ENCODE measurements at places on chromosomes 4 and X. TPM values are rescaled to one million over a fixed set of nuclear protein-coding genes. Genes with fewer than 3 reads are reported as not detected.

- peak; percentile 48 for DNase-seq
Observed at GRCh38 chr4:88002786-88003185, 4.6 kb upstream of the PKD2 start.

- DNase-seq, result no peak
Observed at GRCh38 chr4:100162027-100162685, 28.1 kb downstream of the DDIT4L start.

DNA sequence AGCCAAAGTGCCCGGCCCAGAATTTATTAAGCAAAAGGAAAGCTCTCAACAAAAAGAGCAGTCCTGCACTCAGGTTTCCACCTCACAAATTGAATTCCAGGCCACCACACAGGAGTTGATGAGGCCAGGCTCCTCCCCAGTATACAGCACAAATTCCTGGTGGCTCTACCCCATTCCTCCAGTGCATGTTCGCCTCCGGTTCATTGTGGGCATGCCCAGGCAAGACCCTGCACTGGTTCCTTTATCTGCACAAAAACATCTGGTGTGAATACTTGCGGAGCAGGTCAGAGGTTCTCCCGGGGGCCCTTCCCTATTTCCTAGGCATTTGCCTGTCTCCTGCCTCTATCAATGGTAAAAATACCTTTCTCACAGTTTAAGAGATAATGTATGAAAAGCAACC, 195.2 kb upstream of the ANXA10 start:
- peak; percentile 51 for DNase-seq

- DNase-seq, result no peak
Observed at GRCh38 chr4:25590171-25590570, 65.5 kb upstream of the SLC34A2 start.

GRCh38 chr4:125313497-125313896, 1.3 kb upstream of the FAT4 start:
- peak; percentile 74 for DNase-seq

DNA sequence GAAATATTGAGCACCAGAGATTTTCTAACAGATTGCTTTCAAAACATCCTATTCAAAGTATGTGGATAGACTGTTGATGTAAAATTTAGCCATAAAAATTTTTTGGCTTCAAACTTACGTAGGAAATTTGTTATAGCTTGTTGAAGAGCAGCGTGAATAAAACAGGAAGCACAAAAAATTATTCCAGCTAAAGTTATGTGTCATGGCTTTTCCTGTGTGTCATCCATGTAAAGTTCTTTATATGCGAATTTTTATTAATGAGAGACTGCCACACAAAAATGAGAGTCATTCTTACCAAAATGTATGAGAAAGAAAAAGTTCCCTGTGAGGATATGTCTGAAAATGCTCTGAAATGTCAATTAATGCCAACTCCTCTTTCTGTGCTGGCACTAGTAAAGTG, 19.5 kb downstream of the EPGN start:
- no peak for DNase-seq

GRCh38 chrX:129741880-129742758, 3.3 kb downstream of the XPNPEP2 start:
- no peak for DNase-seq

- DNase-seq, result no peak
Observed at GRCh38 chr4:144154044-144154443, 13.5 kb upstream of the GYPA start.

- DNase-seq, result no peak
Observed at GRCh38 chr4:55762819-55763218, 56.8 kb upstream of the EXOC1L start.

GRCh38 chr4:149296503-149296902, 519.1 kb downstream of the IQCM start:
- no peak for DNase-seq

- no peak for DNase-seq
Observed at GRCh38 chr4:124276461-124276860, 436.1 kb downstream of the ANKRD50 start.

- DNase-seq, result peak; percentile 76
Observed at GRCh38 chr4:1746265-1746691, 25.0 kb downstream of the TACC3 start.

DNA sequence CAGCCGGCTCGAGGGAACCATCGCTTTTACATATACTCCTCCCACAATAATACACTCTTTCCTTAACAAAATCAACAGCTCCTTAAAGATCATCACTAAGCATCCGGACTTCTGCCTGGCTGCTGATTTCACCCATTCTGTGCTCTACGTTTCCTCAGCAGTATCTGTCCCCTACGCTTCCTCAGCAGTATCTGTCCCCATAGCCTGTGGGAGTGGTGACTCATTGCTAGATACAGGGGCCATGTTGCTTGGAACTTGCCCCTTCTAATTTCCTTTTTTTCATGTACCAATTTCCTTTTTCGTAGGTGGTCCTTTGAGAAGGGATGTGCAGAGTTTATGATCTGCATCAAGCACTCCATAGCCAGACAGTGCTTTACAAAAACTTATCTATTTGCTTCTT, 18.6 kb downstream of the MAP3K15 start:
- no peak for DNase-seq

DNA sequence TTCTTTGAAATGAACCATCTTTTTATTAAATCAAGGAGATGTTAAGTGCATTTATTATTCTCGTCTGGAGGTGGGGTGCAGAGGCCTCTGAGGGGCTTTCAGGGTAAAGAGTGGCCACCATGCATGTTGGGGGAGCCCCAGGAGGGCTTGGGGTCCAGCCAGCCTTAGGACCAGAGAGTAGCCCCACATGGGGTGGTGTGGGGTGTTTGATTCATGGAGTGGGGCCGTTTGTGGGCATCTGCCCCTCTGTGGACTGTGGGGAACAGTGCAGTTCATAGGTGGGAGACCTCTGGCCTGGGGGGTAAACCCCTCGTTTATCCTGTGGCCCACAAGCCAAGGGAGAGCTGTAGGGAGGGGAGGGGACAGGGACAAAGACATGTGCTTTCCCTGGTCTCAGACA, 26.9 kb downstream of the HTRA3 start:
- DNase-seq, result no peak

DNA sequence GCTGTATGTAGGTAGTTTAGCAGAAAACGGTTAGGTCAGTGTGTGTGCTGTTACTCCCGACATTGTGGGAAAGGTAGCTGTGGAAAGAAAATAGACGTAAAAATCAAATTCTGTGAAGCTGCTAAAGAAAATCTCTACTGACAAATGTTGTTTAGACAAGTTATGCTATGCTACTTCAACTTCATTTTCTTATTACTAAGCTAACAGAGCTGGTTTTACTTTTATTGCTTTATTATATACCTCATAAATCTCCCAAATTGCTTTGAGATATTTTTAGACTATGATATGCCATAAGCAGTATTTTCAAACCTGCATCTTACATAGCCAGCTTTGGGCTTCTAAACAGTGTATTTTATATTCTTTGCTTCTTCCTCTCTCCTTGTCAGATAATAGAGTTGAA, 108.2 kb upstream of the PACRGL start:
- DNase-seq, result no peak

CYBB gene
- 0.31 TPM for total RNA-seq

PABPC4L gene
- 0.88 TPM for total RNA-seq

ATOH1 gene
- not detected for total RNA-seq

ZXDA gene
- 2.4 TPM for total RNA-seq

ITM2A gene
- not detected for total RNA-seq

All from PC-9 (cell line).